Activated T-helper 1 cell treated with Interleukin-2 at 50 U/mL for 16 hours (primary cell): ENCODE measurements at places on chromosomes 7 and 10.

DNA sequence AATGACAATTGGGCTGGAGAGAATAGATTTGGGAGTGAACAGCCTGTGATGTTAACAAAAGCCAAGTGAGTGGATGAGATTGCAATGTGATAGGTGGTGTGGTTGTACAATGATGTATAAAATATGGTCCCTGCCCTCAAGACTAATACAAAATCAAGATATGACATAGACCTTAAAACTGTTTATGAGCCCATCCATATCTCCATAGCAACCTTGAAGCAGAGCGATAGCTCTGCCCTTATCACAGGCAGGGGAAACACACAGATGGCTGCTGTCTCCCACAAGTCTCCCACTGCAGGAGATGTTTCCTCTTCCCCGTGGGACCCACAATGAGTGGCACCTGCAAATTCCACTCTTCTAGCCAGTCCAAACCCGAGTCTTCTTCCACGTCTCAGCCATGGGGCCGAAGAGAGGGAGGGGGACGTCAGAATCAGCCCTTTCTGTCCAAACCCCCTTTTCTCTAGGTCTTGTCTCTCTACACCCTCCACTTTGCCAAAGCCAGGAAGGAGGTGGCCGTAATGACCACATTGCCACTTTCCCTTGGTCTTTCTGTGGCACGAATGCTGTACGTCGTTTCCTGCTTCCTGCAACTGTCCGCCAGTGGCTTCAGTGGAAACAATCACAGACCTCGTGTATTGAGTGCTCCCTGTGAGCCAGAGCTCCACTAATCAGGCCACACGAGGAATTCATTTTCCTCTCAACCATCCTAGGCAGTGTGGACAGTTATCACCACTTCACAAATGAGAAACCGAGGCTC is 7.5 kb upstream of the TBXAS1 start:
- DNase-seq, result no peak

DNA sequence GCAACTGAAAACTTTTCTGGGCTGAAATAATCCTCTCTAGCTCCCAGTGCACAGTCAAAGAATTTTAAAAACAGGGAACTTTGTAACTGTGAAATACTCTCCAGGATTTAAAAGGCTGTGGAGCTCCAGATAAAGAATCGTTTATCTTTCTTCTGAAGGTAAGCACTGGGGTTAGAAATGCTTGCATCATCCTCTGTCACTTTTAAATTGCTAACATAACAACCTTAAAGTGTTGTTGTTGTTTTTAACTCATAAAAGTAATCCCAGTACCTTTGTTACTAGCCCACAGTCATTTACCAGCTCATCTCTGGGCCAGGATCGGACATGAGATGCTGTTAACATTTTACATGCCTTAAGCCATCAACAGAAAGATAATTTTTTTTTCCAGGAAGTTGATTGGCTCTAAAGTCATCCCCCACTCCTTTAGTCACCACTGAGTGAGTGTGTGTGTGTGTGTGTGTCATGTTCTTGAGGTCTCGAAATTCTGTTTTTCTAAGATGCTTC is at the start of gene SLC39A12:
TSS of gene SLC39A12 (plus strand) at position 51 of the 504 bp plus-strand sequence. CDS start 1,359 bp downstream, outside the sequence.
- no peak for DNase-seq

- DNase-seq, result no peak
Measured at GRCh38 chr10:122484276-122485060, 23.1 kb downstream of the HTRA1 start.

DNA sequence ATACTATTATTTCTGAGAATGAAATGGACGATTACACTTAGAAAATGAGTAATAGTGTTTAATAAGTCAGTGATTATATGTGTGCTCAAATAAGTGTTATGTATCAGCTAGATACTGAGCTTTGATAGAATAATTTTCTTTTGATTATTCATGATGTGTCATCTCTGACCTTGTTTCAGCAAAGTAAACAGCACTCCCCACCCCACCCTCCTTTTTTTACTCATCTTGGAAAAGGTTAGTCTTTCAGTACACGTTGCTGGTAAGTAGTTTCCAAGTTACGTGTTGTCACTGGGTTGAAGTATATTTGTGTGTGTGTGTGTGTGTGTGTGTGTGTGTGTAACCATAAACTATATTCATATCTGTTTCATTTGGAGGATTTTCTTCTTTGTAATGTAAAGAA is 84.1 kb downstream of the GNAI1 start:
- no peak for DNase-seq

DNA sequence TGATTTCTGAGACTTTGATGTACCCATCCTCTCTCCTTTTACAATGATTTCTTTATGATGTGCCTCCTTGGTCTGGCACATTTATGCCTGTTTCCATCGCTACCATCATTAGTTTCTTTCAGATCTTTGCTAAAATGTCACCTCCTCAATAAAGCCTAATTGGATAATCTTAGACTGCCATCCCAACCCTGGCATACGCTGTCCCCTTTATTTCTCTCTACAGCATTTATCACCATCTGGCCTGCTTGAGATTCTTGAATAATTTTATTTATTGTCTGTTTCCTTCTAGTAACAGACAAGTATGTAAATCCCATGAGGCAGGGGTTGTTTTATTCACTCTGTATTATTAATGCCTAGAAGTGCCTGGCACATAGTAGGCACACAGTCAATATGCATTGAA is 6.7 kb upstream of the DNTT start:
- DNase-seq, result no peak

DNA sequence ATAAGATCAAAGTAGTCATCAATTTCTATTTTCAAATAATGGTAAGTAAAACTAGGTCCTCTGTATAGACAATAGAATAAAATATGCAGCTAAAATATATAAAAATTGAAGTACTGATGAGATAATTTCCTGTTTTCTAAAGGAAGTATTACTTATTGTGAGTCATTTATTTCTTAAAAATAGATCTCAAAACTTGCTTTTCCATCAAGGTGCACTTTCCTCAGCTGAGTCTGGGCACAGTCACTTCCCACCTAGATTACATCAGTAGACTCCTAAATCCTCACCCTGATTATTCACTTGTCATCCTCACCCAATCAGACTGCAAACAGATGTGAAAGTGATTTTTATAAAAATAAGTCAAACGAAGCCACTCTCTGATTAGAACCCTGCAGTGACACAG is 211.5 kb downstream of the POM121L12 start:
- DNase-seq, result no peak

DNA sequence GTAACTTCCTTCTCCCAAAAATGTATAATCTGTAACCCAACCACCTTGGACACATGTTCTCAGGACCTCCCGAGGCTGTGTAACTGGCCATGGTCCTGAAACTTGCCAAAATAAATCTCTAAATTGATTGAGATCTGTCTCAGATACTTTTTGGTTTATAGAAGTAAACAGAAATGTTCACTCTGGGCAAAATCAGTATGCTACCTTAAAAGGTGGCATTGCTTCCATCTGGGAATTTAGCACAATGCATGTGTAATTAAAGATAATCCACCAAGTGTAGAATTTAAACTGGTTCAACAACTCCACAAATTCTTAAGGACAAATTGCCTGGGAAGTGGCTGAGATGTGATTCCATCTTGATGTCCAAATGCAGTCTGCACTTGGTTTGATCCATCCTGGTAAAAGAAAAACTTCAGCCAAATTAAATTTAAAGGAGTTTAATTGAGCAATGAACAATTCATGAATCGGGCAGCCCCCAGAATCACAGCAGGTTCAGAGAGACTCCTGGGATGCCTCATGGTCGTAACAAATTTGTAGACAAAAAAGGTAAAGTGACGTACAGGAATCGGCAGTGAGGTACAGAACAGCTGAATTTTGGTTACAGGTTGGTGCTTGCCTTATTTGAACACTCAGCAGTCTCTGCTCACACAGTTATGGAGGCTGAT is 102.6 kb upstream of the PFKP start:
- no peak for DNase-seq

DNA sequence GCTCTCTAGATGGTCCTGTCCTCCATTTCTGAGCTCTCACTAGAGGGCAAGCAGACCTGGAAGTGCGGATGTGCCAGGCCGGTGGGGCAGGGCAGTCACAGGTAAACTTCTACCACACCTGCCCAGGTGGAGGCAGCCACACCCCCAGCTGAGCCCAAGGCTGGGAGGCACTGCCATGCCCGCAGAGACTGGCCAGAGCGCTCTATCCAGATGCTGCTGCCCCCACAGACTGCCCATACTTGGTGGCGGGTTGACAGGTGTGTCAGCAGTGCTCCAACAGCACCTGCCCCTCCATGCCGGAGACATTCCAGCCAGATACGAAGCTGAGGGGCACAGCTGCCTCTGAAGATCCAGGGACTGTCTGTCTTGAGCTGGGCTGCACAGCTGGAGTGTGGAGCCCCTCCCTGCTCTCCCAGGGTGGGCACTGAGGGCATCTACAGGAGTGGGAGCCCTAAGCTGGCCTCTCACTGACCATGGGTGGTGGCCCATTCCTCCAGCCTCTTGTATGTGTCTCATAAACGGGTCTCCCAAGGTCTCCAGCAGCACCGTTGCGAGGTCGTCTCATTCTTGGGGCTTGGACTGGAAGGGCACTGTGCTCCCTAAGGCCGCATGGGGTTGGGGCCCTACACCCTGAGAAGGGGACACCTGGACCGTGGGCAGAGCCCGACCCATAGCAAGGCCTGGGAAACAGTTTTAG is 38.2 kb upstream of the PPIF start:
- no peak for DNase-seq

GRCh38 chr7:158567153-158567603 is 20.4 kb downstream of the PTPRN2 start:
- no peak for DNase-seq

DNA sequence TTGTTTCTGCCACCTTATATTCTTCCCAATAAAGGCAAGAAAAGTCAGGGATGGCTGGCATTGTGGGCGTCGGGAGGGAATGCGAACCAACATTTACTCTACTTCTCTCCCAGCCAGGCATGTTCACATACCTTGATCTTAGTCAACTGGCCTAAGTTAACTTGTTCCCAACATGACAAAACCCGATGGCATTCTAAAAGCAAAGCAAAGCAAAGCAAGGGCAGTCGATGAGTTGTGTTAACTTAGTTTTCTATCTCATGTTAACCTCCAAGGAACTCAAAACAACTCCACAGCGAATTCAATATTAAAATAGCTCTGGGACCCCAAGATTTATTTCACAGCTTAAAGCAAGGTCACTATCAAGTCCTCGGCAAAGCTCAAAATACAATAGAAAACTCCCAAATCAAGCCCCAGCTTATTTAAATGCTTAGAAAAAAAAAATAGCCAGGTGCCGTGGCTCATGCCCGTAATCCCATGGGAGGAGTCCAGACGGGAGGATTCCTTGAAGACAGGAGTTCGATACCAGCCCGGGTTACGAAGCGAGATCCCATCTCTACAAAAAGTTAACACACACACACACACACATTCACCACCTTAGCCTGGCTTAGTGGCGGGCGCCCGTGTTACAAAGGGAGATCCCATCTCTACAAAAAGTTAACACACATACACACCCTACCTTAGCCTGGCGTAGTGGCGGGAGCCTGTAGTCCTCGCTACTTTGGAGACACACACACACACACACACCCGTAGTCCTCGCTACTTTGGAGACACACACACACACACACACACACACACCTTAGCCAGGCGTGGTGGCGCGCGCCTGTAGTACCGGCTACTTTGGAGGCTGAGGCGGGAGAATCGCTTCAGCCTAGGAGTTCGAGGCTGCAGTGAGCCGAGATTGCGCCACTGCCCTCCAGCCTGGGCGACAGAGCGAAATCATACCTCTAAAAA is 901 bp upstream of the CCNY start:
- no peak for DNase-seq

GRCh38 chr10:19043431-19043830 is 5.2 kb upstream of the MALRD1 start:
- no peak for DNase-seq

DNA sequence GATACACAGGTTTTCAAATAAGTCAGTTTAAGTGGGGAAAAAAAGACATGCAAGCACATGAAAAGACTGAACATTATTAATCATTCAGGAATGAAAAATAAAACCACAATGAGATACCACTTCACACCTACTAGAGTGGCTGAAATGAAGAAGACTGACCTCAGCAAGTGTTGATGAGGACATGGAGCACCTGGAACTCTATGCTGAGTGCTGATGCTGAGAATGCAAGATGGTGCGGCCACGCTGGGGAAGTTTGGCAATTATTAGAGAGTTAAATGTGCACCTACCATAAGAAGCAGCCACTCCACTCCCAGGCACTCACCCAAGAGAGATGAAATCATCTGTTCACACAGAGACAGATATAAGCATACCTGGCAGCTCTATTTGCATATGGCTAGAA is 32.9 kb upstream of the ELFN1 start:
- DNase-seq, result no peak

GRCh38 chr7:4103352-4104091 is 578.6 kb upstream of the FOXK1 start:
- no peak for DNase-seq

- DNase-seq, result no peak
Measured at GRCh38 chr7:155886391-155887173, 74.3 kb upstream of the SHH start.

GRCh38 chr10:98619446-98619845 is 172.7 kb upstream of the HPS1 start:
- DNase-seq, result no peak

DNA sequence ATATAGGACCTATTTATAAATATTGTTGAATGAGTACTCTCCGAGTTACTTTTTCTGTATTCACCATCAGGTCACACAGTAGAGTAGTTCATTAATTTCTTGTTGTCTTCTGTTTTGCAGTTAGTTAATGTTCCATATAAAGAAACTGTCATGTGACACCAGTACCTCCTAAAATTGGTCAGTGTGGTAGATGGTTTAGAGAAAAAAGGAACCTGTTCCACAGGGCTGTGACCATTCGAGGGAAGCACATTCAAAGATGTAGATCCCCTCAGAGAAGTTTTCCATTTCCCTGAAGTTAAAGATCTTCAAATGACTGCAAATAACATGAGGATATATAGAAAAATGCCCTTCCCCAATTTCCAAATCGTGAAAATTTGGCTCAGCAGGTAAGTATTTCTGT is 45.7 kb downstream of the PRPF18 start:
- no peak for DNase-seq

DNA sequence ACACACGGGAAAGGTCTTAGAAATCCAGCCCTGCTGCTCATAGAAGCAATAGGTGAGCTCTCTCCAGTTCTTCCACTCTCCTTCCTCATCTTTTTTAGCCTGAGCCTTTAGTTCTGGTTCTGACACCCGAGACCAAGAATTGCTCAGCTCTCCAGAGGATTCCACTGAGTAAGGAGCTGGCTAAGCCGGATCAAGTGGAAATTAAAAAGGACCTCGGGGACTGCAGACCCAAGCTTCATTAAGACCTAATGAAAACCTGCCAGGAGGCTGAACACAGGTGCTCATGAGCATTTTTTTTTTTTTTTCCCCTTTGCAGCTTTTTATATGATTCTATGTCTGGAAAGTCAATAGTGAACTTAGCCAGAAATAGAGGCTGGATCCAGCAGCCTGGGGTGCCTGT is 1176.0 kb upstream of the AUTS2 start:
- DNase-seq, result no peak

GRCh38 chr7:101133621-101134398 is 6.9 kb downstream of the SERPINE1 start:
- no peak for DNase-seq

DNA sequence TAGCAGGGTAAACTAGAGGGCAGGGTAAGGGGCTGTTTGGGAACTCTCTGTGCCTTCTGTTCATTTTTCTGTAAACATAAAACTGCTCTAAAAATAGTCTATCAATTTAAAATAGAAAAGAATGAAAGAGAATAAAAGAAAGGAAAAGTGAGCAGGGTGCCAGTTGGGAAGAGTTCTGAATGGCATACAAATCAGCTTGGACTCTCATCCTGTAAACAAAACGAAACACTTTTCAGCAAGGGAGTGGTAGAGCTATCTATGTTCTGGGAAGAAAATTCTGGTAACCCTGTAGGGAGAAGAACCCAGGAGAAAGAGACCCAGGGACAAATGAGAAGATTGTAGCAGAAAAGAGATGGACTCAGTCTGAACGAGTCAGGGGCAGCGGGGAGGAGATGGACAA is 24.6 kb downstream of the SCRN1 start:
- no peak for DNase-seq

GRCh38 chr10:72329290-72330068 is 25.2 kb downstream of the DNAJB12 start:
- DNase-seq, result no peak
